H54 (cell line): ENCODE measurements at places on chromosomes 7 and 10.

GRCh38 chr10:34721208-34721840 is 93.8 kb downstream of the PARD3 start:
- peak; percentile 47 for DNase-seq

GRCh38 chr7:152527610-152528032 is 91.8 kb upstream of the KMT2C start:
- DNase-seq, result no peak

GRCh38 chr7:143503261-143503660 is 25.6 kb downstream of the TAS2R41 start:
- no peak for DNase-seq

DNA sequence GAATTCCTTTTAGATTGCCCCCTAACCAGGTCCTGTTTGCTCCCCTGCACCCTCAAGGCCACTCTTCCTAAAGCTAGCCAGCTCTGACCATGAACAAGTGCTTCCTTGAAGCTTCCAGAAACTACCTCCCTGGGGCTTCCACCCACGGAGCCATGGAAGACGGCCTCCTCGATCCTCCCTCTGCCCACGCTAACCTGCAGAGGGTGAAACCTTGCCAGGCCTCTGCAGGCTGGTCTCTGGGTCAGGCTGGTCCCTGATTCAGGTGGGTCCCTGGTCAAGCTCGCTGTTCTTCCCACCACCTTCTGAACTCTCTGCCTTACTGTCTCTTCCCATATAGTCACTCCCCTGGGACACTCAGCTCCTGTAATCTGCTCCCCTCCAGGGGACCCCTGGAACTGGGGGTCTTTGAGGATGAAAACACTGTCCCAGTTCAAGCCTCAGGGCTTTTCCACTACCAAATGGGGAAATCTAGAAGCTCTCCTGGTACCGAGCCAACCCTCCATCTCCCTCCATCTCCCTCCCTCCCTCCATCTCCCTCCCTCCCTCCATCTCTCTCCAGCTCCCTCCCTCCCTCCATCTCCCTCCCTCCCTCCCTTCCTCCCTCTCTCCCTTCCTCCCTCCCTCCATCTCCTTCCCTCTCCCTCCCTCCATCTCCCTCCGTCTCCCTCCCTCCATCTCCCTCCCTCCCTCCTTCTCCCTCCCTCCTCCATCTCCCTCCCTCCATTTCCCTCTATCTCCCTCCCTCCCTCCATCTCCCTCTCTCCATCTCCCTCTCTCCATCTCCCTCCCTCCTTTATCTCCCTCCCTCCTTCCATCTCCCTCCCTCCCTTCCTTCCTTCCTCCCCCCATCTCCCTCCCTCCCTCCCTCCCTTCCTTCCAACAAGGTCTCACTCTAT is 2.9 kb downstream of the MLXIPL start:
- no peak for DNase-seq

DNA sequence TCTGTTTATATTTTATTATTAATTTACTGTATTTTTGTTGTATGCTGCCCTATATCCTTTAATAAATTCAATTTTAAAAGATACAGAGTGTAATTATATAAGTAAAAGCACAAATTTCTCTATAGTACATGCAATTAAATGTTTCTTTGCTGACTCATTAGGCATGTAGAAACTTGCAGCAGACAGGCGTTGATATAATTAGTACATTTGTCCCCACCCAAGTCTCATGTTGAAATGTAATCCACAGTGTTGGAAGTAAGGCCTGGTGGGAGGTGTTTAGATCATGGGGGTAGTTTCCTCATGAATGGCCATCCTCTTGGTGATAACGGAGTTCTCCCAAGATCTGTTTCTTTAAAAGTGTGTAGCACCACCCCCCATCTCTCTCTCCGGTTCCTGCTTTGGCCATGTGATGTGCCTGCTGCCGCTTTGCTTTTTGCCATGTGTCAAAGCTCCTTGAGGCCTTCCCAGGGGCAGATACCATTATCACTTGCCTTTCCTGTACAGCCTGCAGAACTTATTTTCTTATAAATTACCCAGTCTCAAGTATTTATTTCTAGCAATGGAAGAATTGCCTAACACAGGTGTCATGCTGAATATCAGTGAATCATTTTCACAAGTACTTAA is 63.7 kb downstream of the TSPAN12 start:
- DNase-seq, result no peak

- DNase-seq, result no peak
These were observed 65.1 kb downstream of the CLEC2L start for GRCh38 chr7:139588632-139589031.
